Stimulated activated CD4-positive, alpha-beta T cell treated with anti-CD3 and anti-CD28 coated beads, Interleukin-1b, Interleukin-23, amount 100 ng/mL, for 48 hours (primary cell): ENCODE measurements at places on chromosomes 1 and 21.

DNA sequence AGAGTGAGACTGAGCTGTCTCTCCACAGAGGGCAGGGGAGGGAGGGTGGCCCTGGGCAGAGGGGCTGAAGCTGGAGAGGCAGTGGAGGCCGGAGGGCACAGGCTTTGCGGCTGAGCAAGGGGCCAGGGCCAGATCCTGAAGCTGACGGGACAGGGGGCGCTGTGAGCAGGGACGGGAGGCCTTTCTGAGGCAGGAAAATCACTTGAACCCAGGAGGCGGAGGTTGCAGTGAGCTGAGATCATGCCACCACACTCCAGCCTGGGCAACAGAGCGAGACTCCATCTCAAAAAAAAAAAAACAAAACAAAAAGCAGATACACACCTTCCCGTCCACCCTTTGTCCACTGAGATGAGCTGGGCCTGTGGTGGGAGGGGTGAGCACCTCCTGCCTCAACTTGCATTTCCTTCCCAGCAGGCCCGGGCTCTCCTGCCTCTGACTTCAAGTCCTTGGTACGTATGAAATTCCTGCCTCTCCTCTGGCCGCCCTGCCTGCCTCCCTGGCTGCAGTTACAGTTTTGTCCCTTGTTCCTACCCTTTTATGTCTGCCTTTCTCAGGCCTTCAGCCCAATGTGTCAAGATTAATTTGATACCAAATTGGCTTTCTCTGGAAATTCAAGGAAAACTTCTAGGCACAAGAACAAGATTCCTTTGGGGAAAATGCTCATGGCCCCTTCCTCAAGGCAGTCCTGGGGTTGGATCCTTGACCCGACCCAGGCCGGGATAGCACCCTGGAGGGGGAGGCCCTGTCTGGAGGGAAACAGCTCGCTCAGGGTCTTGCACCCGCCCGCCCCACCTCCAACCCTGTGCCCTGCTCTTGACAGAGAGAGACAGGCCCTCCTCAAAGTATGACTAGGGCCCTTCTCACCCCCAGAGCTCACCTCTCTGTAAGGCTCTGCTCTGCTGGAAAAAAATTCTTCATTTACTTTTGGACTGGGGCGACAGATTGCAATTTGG is 11.2 kb upstream of the ADAMTSL4 start:
- DNase-seq, result no peak

DNA sequence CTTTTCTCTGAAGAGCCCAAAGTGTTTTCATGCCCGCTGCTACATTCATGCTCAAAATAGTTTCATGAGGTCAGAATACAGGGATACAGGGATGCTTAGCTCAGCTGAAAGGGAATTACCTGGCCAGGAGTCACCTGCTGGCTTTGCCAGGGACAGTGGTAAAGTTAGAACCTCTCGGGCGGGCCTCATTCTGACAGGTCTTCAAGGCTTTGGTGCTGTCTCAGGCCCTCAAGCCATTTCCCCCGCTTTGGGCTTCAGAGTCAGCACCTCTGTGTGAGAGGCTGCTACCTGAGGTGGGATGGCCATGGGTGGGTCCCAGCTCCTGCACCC is 5.5 kb downstream of the RASSF5 start:
- DNase-seq, result no peak

- no peak for DNase-seq
Measured at GRCh38 chr1:3222042-3222692, 153.2 kb downstream of the PRDM16 start.

DNA sequence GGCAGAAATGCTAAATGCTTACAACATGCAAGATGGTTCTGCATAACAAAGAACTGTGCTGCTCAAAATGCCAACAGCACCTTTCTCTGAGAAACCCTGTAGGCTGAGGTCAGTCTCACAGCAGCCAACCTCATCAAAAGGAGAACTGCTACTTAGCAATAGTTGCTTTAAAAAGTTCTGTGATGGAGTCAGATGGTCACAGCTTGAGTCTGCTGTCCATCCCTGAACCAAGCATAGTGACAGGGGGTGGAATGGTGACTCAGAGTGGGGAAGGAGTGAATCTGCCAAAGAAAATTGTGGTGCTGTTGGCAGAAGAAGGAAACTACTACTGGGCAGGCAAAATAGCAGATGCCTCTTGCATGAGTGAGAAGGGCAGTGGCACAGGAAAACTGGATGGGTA is 106.0 kb upstream of the FAM78B start:
- DNase-seq, result no peak

DNA sequence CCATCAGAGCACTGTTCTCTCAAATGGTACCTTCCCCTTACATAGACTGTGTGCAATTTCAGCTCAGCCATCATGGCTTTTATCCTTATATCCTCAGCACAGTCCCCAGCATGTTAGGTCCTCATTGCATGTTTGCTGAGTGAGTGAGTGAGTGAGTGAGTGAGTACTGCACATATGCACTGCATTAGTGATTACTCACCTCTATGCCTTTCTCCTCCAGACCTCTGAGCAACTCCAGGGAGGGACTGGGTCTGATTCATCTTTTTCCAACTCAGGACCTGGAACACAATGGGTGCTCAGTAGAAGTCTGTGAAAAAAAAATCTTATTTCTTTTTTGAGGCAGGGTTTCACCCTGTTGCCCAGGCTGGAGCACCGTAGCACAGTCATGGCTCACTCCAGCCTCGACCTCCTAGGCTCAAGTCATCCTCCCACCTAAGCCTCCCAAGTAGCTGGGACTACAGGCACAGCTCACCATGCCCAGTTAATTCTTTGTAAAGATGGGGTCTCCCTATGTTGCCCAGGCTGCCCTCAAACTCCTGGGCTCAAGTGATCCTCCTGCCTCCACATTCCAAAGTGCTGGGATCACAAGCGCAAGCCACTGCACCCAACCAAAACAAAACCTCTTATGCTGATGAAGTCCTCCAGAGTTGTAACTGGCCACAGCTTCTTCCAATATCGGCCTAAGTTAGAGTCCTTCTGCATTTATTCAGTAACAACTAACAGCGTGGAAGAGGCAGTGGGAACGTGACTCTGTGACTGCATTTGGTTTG is 23.7 kb downstream of the RNU5D-1 start:
- no peak for DNase-seq

DNA sequence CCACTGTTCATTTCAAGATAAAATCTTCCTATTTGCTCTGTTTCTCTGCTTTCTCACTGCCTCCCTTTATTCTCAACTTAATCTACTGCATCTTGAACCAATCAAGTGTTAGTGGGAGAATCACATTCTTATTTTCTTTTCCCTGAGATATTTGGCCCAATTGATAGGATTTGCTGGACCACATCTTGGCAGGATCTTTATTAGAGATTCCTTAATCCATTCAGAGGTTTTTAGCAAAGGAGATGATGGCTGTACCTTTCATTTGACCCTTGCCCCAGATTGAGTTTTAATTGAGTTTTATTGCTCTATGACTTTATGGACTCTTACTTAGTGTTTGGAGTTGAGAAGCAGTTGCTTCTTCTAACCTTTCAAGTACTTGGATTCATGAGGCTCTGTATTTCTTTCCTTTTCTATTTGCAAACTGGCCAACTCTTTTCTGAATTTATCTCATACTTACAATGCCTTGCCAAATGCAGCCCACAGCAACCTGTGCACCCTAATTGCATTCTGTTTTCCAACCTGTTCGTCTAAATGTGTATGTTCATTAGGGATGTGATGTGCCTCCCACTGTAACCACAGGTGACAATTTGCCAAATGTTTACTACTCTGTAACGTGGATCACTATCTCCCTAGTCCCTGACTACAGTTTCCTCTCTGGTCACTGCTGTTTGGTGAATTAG is 274.8 kb upstream of the KAZN start:
- DNase-seq, result no peak

GRCh38 chr1:237045278-237046016 is 3.5 kb downstream of the RYR2 start:
- DNase-seq, result no peak

DNA sequence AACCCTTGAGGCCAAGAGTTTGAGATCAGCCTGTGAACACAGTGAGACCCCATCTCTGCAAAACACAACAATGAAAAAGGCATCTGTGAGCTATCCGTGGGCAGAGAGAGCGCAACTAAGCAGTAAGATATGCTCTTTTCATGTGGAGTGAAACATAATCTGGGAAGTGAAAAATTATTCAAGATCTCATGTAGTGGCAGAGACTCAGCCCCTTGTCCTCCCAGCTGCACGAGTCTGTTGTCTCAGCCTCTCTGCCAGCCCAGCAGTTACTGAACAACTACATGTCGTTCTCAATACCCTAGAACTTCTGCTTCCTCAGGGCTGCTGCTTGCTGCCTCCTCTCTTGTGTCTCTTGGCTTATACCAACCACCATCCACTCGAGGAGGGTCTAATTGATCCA is 61.3 kb upstream of the WDR26 start:
- DNase-seq, result no peak

DNA sequence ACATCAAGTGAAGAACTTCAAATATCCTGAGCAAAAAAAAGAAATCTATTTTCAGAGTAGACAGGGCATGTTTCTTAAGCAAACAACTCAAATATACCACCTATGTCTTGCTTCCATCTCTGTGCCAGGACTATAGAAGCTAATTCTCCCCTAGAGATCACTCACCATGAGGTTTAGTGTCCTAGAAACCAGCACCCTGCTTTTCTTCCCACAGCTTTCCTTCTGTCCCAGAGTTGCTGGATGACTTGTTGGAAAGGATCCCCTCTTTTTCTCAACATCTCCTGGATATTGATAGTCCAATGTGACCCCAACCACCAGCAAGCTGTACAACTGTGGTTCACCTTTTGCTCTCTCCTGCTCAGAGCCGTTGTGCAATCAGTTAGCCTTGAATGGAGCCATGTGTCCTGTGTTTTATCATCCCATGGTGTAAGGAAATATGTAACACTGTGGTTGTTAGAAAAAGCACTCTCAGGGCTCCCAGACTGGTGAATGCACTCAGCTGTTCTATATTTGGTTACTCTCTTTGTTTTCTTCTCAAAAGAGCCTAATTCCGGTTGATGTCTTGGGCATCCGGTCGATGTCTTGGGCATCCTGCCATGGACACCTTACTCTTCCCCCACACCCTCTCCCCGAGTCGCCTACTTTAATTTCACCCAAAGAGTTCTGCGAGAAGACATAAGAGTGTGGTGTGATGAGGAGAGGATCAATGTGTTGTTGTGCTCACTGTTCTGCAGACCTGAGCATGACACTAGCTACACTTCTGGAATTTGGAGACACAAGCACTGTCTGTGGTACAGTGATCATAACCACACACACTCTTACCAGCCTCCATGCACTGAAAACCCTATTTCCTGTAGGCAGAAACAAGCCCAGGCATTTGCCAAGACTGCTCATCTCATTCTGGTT is 1.7 kb downstream of the TNFSF4 start:
- no peak for DNase-seq

GRCh38 chr1:240169188-240169587 is 77.5 kb downstream of the FMN2 start:
- DNase-seq, result no peak

DNA sequence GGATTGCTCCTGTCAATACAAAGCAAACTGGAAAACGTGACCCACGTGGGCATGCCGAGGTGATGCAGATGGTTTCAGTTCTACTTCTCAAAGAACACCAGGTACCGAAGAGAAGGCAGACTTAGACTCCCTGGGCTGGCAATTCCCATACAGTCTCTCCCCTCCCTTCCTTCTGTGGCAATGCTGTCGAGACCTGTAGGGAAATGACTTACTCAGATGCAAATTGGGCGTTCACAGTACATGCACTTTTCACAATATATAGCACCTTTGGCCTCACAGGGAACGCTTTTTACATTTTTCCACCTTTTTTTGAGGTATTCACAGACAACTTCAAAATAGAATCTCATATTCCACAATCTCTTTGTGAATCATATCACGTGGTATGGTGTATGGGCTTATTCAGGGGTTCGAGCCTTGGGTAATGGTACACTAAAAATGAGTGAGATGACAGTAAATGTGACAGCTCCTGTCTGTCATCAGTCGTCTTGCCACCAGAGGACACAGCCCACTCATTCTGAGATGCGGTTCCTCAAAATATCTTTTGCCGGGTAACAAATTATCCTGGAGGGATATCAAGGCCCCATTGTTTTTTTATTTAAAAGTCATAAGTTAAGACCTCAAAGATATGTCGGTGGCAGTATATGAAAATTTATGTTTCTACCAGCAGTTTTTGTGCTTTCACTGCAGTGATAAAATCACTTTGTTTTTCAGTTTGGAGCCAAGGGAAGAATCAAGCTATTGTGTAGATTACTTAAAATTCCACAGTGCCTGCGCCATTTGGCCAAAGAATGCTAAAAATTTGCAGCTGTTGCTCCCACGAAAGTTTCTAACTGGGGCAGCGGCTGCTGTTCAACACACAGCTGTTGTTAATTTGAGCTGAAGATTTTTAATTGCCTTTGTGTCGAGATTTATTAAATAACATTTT is 168.4 kb downstream of the ZZZ3 start:
- no peak for DNase-seq

- no peak for DNase-seq
Measured at GRCh38 chr21:33944185-33944763, 28.7 kb upstream of the ATP5PO start.

DNA sequence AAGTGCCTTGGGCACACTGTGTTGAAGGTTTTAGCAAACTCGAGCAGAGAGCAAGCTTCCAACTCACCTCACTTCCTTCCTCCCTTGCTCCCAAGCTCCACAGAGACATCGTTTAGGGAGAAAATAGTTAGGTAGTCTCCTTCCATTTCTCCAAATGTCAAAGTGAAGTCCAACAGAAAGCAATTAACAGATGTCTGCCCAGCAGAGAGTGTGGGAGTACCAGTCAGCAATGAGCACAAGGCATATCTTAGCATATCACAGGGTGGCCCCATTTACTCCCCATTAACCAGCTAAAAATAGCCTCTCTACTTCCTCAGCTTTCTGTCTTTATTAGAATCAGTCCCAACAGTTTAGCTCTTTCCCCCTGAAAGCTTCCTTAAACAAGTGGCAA is 334.2 kb upstream of the CAMK1G start:
- DNase-seq, result no peak

GRCh38 chr1:228405200-228405978 is 1.2 kb downstream of the TRIM11 start:
- DNase-seq, result no peak

GRCh38 chr1:197327776-197328364 is 59.8 kb downstream of the CRB1 start:
- no peak for DNase-seq
